ACHN (cell line): ENCODE measurements at places on chromosomes 3 and 15.

DNA sequence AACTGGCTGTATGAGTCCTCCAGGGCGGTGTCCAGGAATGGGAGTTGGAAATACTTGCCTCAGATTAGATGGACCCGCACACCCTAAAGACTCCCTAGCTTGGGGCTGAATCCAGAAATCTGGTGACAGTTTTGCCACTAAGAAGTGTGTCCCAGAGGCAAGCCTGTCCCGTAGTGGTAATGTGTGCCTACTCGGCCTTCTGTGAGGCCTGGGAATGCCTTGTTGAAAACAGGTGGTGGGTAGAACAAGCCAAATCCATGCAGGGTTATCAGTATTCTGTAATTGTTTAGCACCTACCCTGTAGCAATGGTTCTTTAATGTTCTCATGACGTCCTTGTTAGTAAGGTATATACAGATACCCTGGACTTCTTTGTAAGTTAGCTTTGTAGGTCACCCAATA, 1.6 kb downstream of the C3orf52 start:
- no peak for DNase-seq

DNA sequence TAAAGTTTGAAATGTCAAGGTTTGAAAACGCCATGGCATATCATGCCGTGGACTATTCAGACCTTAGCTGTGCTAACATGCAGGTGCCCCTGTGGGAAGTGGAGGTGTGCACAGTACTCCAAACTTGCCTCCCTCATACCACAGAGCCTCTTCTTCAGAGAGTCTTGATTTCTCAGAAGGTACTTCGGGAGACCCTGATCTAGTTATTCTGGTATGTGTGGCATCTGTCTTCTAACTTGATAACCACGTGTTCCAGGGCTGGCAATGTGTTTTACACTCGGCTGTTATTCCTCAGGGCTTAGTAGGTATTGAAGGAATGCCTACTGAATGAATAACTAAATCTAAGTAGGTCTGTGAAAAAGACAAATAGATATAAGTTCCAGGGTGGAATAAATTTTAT, 309.9 kb downstream of the CLSTN2 start:
- DNase-seq: peak; percentile 15

DNA sequence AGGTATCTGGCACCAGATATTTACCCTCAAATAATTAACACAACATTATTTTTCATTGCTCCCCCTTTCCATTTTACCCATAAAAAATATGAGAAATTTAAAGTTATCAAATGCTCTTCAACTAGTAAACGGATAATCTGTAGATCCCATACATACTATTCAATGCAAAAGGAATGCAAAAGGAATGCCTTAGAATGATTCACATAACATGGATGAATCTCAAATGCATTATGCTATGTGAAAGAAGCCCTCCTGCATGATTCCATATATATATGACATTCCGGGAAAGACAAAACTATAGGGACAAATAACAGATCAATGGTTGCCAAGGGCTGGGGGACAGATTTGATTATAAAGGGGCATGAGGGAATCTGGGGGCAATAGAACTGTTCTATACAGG, 195.7 kb downstream of the STT3B start:
- DNase-seq: no peak

GRCh38 chr3:140630866-140631265, 47.0 kb upstream of the TRIM42 start:
- DNase-seq: no peak

- DNase-seq: no peak
These were observed 29.3 kb downstream of the EPHA6 start for GRCh38 chr3:96843505-96844203.

DNA sequence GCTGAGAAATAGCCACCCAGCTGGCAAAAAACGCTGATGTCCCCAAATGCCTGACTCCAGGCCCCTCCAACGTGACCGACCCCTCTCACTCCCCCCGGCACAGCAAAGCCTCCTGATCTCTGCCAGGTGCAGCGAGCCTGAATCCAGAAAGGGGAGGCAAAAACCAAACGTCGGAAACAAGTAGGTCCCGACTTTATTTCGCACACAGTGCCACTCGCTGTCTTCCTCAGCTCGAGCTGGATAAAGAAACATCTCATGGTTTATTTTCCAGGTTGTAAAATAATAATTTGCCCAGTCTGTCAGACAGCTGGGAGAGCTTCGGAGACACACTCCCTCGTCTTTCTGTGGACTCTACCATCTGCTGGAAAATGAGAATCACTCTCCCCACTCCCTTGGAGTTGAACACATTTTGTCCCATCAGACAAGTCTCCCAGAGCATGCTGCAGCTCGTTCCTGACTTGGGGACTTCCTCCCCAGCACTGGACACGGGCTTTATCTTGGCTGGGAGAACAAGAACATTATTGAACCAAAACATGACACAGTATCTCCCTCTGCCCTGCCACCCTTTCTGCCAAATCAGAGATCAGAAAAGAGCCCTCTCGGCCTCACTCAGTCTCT, 142.8 kb downstream of the NUP210 start:
- DNase-seq: no peak

GRCh38 chr15:97182581-97182980, 777.9 kb upstream of the ARRDC4 start:
- DNase-seq: no peak

- no peak for DNase-seq
These were observed 79.3 kb upstream of the OXTR start for GRCh38 chr3:8848696-8849131.

DNA sequence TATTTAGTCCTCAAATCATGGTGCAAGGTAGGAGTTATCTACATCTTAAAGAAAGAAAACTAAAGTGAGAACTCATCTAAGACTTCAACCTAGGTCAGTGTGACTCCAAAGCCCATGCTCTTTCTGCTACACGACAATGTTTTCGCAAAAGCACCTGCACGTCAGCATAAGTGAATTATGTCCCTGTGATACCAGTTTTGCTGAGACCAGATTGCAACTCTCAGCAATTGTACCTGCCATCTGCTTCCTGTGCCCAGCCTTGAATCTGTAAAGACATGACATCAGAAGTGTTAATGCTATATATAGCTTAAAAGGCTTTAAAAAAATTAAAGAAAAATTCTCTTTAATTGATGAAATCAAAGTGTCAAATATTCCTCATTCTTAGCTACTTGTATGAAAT, 43.4 kb downstream of the RETNLB start:
- DNase-seq: no peak

- no peak for DNase-seq
These were observed 132.7 kb downstream of the ATP8B4 start for GRCh38 chr15:49986326-49986725.

DNA sequence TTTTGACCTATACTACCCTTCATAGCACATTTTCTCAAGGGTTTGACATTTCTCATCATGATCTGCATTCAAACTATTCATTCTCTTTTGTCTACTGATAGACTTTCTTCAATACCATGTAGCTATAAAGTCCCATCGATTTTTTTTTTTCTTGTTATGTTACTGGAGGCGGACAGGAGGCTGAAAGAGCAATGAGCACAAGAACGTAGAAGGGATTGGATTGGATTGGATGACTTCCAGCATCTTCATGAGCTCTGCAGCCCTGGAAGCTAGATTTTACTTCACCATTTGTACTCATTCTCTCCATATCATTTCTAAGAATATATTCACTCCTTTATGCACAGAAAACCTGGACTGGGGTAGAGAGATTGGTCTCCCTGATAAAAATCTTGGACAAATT, 43.2 kb downstream of the DUT start:
- no peak for DNase-seq

DNA sequence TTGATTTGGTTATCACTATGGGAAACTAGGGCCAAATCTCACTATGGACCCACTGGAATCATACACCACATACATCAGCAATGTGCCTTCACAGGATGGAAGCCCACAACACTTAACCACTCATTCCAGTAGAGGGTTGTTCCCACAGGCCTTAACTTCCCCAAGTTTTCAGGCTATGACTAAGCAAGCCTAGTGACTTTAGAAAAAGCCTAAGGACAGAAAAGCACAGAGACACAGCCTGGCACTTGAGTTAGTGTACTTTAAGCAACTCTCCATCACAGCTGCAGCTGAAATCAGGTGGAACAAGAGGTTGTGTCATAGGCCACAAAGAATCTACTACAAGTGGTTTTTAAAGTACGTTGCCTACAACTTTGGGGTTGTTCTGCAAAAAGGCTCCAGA, 128.7 kb downstream of the LRRN1 start:
- no peak for DNase-seq

DNA sequence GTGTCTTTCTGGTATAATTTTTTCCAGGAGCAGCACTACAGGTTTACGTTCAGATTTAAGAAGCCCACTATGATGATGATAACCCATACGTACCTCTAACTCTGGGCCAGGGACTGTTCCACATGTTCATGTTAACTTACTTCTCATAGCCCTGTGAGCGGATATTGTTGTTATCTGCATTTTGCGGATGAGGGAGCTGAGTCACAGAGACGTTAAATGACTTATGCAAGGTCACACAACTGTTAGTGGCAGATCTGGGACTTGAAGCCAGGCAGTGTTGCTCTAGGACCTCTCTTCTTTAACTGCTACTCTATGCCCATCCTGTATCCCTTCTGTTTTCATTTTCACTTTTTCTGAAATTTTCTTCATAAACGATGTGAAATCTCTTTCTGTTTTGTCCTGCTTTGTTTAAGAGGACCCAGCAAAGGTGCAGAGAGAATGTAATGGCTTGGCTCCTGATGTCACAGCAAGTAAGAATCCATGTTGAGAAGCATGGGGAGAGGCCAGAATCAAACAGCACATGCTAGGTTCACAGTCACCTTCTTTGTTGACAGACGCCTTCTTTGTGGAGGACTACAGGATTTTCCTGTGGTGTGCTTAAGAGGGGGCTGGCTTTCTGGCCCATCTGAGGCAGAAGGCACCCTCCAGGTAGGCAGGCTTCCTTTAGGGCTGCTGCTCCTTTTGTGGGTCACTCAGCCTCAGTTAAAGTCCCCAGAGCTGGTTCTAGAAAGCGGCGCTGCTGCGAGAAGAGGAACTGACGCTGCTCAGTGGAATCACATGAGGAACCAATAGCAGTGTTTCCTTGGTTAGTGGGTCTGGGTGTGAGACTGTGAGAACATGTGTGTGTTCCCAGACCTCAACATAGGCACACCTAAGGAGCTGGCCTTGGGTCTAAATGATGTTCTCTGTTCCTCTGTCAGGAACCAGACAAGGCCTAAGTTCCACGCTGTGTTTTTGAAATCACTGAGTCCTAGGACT, 121.6 kb downstream of the TMEM108 start:
- DNase-seq: no peak

GRCh38 chr3:66854601-66855151, 143.4 kb upstream of the KBTBD8 start:
- no peak for DNase-seq

DNA sequence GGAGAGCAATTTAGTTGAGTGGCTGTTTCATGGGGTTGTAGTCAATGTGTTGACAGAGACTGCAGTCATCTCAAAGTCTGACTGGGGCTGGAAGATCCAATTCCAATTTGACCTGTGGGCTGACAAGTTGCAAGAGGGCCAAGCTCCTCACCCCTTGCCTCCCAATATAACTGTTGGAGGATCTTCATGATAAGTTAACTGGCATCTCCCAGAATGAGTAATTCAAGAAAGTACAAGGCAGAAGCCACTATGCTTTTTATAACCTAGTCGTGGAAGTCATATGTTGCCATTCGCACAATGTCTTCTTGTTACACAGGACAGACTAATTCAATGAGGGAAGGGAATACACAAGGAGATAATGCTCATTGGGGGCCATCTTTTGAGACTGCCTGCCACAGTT, 29.1 kb downstream of the GPR15 start:
- DNase-seq: no peak

DNA sequence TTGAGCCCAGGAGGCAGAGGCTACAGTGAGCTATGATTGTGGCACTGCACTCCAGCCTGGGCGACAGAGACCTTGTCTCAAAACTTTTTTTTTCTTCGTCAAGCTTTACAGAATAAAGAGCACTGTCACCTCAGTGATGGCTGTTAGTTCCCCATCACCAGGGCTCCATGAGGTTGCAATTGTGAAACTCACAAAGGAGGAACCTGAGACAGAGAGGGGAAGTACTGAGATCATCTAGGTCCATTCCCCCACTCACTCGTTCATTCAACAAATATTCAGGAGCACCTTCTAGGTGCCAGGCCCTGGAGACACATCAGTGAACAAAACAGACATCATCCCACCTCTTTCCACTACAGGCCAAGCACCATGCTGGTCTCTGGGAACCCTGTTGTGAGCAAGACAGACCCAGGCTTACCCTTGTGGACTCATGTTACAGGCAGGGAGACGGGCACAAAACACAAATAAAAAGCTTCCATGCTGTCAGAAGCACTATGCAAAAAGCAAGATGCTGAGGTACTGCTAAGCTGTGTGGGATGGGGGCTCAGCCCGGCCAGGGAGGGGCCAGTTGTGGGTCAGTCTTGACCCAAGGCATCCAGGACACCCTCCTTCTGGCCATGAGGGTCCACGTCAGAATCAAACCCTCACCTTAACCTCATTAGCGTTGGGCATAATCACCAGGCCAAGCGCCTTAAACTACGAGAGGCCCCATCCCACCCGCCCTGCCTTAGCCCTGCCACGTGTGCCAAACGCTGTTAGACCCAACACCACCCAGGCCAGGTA, 2.1 kb upstream of the RHO start:
- DNase-seq: no peak

- peak; percentile 78 for DNase-seq
These were observed 3.9 kb downstream of the CYP1A2 start for GRCh38 chr15:74752531-74752930.

DNA sequence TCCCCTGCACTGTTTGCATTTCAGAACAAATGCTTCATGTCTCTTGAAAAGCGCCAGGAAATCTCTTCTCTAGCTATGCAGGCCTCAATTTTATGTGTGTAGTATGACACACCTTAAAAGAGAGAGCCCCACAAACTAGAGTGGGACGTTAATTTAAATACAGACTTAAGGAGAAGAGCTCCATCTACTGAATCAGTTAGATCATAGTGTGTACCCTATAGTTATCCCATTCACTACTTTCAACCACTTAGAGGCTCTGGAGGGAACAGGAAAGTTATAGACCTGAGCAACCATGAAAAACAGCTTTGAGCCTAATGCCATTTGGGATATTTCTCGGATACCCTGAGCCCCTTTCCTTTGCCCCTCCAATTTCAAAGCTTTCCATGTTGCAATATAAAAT, 153.7 kb downstream of the TIGIT start:
- no peak for DNase-seq

- DNase-seq: no peak
These were observed 219.4 kb upstream of the GBE1 start for GRCh38 chr3:81980596-81981494.

GRCh38 chr15:47443839-47444238, 273.5 kb upstream of the SEMA6D start:
- DNase-seq: no peak

DNA sequence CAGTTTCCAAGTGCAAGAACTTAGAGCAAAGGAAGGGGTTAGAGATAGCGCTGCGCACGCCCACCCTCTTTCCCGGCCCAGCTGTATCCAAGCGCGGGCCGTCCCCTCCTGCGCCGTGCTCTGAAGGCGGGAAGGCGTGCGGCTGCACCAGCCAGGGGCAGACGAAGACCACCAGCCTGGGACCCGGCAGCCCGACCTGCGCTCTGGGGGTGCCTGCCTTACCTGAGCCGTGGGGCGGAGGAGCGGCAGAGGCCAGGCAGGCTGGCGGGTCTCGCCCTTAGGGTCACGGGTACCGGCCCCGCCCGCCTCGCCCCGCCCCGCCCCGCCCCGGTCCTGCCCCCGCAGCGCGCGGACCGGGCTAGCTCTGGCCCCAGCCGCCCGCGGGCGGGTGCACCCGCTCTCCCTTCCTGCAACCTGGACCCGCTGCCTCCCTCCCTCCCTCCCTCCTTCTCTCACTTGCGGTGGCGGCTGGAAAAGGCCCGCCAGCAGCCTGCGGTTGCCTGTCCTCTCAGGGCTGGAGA, at the start of gene WDR72:
Gene WDR72 (minus strand): TSS at position 253 of the 521 bp plus-strand sequence. CDS start 26,514 bp downstream, outside the sequence.
- no peak for DNase-seq

GRCh38 chr15:42736178-42736792, 643 bp downstream of the CDAN1 start:
- peak; percentile 13 for DNase-seq
